Fibroblast of pulmonary artery (primary cell): ENCODE measurements at places on chromosomes 2 and 18.
A peak's percentile ranks its signal among the peaks of the same experiment; 100 is the strongest.

DNA sequence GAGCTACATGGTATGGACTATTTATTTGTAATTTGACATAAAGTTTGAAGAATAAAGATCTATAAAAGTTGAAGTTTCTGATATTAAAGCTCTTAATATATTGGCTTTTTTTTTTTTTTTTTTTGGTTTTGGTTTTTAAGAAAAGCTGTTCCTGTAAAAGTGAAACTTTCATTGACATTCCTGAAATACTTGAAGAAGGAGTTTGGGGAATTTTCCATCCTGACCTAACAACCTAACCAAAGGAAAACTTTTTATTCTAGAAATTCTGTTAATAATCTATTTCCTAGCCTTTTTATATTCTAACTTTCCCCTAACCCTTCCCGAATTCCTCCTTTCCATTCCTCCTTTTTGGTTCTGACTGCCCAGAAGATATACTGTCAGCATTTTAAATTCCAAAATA is 83.7 kb downstream of the ACSL3 start:
- peak; percentile 34 for DNase-seq

- no peak for DNase-seq
Measured at GRCh38 chr18:23207994-23208393, 72.7 kb downstream of the CABLES1 start.

DNA sequence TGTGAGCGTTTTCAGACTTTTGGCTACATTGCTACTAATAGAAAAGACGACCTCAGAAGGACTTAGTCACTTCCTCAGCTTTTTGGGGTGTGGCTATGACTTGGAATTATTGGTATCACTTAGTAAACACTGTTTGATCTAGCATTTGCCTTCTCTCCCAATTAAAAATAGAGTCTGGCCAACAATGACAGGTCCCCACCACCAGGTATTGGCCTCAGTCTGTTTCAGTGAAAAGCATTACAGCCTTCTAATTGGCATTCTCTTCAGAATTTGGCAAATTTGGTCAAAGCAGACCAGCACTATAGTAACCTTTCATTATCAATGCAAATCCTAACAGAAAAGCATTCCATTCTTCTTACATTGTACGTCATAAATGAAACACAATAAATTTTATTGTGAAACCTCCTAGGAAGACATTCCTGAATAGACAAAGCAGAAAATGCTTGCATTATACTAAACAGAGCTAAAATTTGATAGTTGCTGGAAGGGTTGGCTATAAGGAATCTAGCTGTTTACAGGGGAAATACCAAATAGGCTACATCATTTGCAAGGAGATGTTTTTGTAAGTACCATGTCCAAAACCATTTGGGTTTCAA is 613.9 kb downstream of the IRS1 start:
- peak; percentile 97 for DNase-seq

DNA sequence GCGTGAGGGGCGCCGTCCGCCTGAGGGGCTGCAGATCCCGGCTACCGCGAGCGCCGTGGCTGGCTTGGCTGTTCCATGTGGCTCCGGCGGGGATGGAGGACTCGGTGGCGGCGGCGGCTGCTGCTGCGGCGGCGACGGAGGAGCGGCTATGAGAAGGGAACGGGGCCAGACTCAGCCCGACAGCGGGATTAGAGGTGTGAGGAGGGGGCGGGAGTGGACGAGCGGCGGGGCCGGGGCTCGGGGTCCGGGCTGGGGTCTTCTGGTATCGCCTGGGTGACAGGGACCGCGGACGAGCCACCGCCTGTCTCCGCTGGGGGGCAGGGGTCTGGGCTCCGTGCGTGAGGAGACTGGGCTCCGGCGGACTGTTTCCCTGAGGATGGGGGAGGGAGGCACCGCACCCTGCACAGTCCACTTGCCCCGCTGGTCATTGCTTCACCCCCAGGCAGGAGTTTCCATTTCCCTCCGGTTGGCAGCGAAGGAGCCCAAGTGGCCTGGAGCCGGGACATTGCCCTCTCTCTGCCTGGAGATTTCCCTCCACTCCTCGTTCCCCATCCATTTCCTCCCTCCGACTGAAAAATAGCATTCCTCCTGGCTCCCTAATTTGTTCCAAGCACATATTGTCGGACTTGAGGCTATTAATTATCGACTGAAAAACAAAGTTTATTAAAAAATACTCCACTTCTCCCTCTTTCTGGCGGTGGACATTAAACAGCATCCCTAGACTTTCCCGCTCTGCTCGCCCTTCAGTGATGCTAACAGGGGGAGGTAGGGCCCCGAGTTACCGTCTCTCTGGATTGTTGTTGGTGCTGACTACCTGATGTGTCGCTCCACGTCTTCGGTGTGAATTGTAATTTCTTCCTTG is 577 bp downstream of the EHBP1 start:
- peak; percentile 51 for DNase-seq

- peak; percentile 53 for DNase-seq
Measured at GRCh38 chr2:218857371-218858137, 2.1 kb upstream of the WNT6 start.
